Smooth muscle cell of bladder (primary cell): ENCODE measurements at places on chromosomes 11 and 22. TPM values are rescaled to one million over a fixed set of nuclear protein-coding genes. Genes with fewer than 3 reads are reported as not detected.

The SCGB1A1 gene
- total RNA-seq, result not detected in 2 replicates

The TSKU gene
- 14.1 and 19.5 TPM in 2 replicates for total RNA-seq

The WNT11 gene
- total RNA-seq, result 0.28 and 1.1 TPM in 2 replicates

The USP2 gene
- total RNA-seq, result 0.09 and 0.14 TPM in 2 replicates

The MS4A4A gene
- not detected in 2 replicates for total RNA-seq

The SLC22A12 gene
- total RNA-seq, result not detected in 2 replicates

The BTG4 gene
- not detected in 2 replicates for total RNA-seq

The UPB1 gene
- total RNA-seq, result 0.18 TPM in 1 of 2 replicates, not detected in the other

The NTM gene
- total RNA-seq, result 15.4 and 17.7 TPM in 2 replicates

The IL18 gene
- 5.8 and 9.2 TPM in 2 replicates for total RNA-seq

The RGL4 gene
- total RNA-seq, result not detected in 2 replicates

The SYNGR1 gene
- 19.5 TPM in 2 replicates for total RNA-seq

The TBX10 gene
- total RNA-seq, result not detected in 2 replicates

The APOA4 gene
- total RNA-seq, result not detected in 2 replicates

The C1QTNF4 gene
- total RNA-seq, result 0.09 TPM in 1 of 2 replicates, not detected in the other

The FGF19 gene
- not detected in 2 replicates for total RNA-seq

The MPPED2 gene
- total RNA-seq, result not detected in 2 replicates

The CCDC82 gene
- 8.5 and 11.6 TPM in 2 replicates for total RNA-seq

The EMSY gene
- 7.9 and 9.4 TPM in 2 replicates for total RNA-seq

The DESI1 gene
- 9.0 and 9.1 TPM in 2 replicates for total RNA-seq

The MS4A12 gene
- not detected in 2 replicates for total RNA-seq

The CCDC81 gene
- 0.55 and 0.85 TPM in 2 replicates for total RNA-seq

The NPAS4 gene
- not detected in 2 replicates for total RNA-seq

The OR51E1 gene
- total RNA-seq, result 0.09 TPM in 1 of 2 replicates, not detected in the other

The TMPRSS4 gene
- total RNA-seq, result not detected in 2 replicates

The FAM181B gene
- total RNA-seq, result under 0.01 TPM in 1 of 2 replicates, not detected in the other

The YDJC gene
- total RNA-seq, result 9.1 and 9.4 TPM in 2 replicates

The NLRP14 gene
- 0.09 and 0.14 TPM in 2 replicates for total RNA-seq

The TTC17 gene
- total RNA-seq, result 70.3 and 72.7 TPM in 2 replicates

The CASTOR1 gene
- total RNA-seq, result 4.8 and 7.4 TPM in 2 replicates

The MS4A6E gene
- total RNA-seq, result not detected in 2 replicates

The OR51B2 gene
- total RNA-seq, result 0.18 TPM in 1 of 2 replicates, not detected in the other

The OR5D18 gene
- total RNA-seq, result not detected in 2 replicates

The BEST1 gene
- total RNA-seq, result 5.5 and 7.3 TPM in 2 replicates

The C22orf42 gene
- total RNA-seq, result not detected in 2 replicates

The MAP6 gene
- 1.4 and 1.8 TPM in 2 replicates for total RNA-seq

The PTGDR2 gene
- total RNA-seq, result 0.28 TPM in 1 of 2 replicates, not detected in the other

The KRTAP5-2 gene
- total RNA-seq, result not detected in 2 replicates

The MYOD1 gene
- total RNA-seq, result not detected in 2 replicates

The BIRC3 gene
- 0.28 and 0.46 TPM in 2 replicates for total RNA-seq

The CLDN5 gene
- total RNA-seq, result 0.28 and 2.5 TPM in 2 replicates

The TRIM77 gene
- total RNA-seq, result not detected in 2 replicates

The OR6A2 gene
- 0.14 and 0.37 TPM in 2 replicates for total RNA-seq

The TNRC6B gene
- total RNA-seq, result 12.1 and 14.4 TPM in 2 replicates

The APOA5 gene
- not detected in 2 replicates for total RNA-seq

The OR5B21 gene
- 0.14 TPM in 1 of 2 replicates, not detected in the other for total RNA-seq
